AG09309 (cell line): ENCODE measurements at places on chromosomes 1 and 21.

DNA sequence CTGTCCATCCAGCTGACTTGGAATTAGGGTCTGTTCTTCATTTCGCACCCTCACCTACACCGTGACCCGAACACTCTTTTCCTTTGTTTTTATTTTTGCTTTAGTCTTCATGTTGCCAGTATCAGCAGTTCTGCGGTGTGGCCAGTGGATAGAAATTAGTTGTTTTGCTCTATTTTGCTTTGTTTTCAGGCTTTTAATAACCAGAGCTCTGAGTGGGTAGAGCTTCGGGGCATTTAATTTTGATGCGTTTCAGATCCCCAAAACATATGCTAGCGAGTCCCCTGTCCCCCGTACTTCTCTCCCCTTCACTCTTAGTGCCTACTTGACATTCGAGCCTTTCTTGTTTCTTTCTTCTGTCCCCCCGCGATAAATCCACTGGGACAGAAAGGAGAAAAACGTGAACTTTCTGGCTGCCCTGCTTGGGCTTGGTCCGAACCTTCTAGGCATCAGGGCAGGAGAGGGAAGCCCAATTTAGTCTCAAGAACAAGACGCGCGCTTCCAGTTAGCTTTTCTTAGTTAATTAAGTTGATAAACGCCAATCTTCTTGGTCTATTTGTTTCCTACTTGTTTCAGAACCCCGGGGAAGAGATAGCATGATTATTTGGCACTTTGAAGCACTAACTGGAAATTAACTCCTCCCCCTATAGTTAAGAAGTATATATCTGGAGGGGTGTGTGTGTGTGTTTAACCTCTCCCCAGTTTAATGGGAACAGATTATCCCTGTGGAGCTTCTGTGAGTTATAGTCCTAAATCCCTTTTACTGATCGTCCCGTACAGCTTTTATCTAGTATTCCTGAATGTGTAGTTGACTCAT is 839 bp downstream of the SWT1 start:
- no peak for DNase-seq

DNA sequence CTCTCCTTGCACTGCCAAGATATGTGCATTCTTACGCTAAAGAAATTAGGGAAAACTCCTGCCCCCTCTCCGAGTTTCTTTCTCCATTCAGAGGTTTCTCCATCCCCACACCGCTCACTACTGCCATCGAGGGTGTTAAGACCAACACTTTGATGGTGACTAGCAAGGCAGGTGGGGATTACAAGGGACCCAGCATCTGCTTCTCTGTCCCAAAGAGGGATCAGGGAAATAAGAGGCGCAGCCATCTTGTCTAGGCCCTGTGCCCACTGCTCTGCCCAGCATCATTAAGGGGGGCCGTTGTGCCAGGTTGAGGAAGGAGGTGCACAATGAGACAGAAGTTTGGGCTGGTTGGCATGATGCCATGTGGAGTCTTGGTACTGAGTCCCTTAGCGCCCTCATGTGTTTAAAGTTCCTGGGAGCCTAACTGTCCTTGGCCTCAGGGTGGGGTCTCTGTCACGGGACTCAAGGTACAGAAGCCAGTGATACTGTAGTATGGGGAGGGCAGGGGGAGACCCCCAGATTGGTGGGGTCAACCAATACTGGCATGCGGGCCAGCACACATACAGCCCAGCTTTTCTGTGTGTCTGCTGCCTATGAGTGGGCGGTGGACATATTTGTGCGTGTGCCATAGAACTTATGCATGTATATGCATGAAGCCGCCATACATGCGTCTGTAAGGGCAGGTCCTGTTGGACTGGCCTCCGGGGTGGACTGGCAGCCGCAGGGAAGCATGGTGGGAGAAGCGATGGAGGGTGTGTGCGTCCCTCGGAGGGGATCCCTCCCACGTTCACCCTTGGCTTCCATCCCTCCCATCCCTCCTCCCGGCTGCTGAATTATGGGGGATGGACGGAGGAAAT is 5.5 kb downstream of the EFNA3 start:
- no peak for DNase-seq

GRCh38 chr1:42957880-42958487 is 684 bp downstream of the SLC2A1 start:
- DNase-seq = no peak

DNA sequence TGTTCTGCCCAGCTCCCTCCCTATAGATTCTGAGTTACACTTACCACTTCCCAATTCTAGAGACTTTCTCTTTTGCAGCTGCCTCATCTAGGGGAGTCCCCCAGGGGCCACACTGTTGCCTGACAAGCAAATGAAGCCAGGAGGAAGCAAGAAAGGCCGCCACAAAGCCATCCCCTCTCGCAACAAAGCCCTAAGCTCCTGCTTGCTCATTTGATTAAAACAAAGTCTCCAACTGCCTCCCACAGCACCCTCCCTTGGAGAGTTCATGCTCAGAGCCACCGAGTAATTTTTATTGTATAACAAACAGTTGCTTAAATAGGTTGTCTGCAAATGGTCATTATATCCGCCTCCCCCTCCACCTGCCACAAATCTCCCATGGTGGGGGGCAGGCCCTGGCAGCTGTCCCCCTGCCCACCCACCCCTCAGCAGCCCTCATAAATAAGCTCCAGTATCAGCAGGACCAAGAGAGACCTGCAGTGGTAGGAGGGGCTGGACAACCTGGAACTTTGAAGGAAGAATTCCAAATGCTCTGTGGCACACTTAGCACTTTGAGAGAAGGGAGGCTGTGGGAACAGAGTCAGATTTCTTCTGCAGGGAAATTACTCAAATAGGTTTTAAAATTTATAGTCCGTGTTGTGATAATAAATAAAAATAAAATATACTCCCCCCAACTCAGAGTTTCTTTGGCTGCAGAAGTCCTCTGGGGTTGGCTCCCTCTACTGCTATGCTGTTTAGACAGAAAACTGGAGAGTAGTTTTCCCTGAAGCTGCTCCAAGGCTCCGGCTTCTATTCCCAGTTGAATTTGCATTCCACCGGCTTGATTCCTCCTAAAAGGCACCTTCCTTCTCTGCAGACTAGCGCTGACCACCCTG is 237.5 kb downstream of the TTLL7 start:
- no peak for DNase-seq

- DNase-seq = no peak
These were observed 698 bp upstream of the OLIG1 start for GRCh38 chr21:33069243-33069642.

- DNase-seq = no peak
These were observed at the start of gene RXRG for GRCh38 chr1:165444897-165445370. Gene RXRG, minus strand, starts transcription at chr1:165445126. Its CDS starts 233 bp downstream, at chr1:165444893.

GRCh38 chr1:145707183-145707867 is at the start of gene PDZK1:
Gene PDZK1, minus strand, starts transcription at chr1:145707368. Its CDS starts 19,347 bp downstream, at chr1:145688021.
- DNase-seq = no peak

- DNase-seq = no peak
These were observed 12.9 kb downstream of the MEAF6 start for GRCh38 chr1:37501661-37502060.

DNA sequence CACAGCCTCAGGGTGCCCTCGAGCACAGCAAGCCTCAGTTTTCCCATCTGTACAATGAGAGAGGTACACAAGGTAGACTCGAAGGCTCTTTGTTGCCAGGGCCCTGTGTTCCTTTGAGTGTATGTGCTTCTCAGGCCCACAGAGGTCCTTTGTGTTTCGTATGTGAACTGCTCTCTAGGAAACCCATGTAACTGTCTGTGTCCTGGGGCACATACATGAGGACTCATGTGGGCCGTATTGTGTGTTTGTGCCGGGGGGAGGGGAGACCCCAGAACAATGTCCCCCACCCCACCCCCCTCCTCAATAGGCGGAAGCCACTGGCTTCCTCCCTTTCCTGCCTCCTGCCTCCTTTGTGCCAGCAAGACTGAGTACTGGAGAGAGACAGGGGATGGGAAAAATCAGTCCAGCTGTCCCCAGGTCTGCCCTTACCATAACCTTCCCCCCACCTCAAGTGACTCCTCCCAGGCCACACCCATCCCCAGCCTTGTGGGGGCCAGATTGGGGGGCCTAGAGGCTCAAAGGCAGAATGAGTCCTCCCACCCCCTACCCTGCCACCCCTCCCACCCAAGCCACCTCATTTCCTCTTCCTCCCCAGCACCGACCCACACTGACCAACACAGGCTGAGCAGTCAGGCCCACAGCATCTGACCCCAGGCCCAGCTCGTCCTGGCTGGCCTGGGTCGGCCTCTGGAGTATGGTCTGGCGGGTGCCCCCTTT is at the start of gene TIE1:
Gene TIE1, plus strand, starts transcription at position 605 of the 717 bp plus-strand sequence. Its CDS starts 90 bp downstream, at position 695.
- no peak for DNase-seq

GRCh38 chr1:228767636-228768354 is 32.5 kb downstream of the RHOU start:
- DNase-seq = no peak

- DNase-seq = no peak
These were observed 22.9 kb downstream of the BCAS2 start for GRCh38 chr1:114558544-114558943.

GRCh38 chr1:203320591-203321272 is 15.4 kb downstream of the BTG2 start:
- no peak for DNase-seq

- DNase-seq = no peak
These were observed 467.3 kb downstream of the SETD4 start for GRCh38 chr21:35593000-35593502.

GRCh38 chr1:230797942-230798365 is 50.8 kb downstream of the CAPN9 start:
- DNase-seq = peak; percentile 31

- DNase-seq = no peak
These were observed 112.5 kb upstream of the RUNX3 start for GRCh38 chr1:25042331-25043227.

- peak; percentile 5 for DNase-seq
These were observed 165.7 kb downstream of the NCAM2 start for GRCh38 chr21:21163904-21164303.

GRCh38 chr21:39575775-39576174 is 37.0 kb upstream of the B3GALT5 start:
- no peak for DNase-seq

DNA sequence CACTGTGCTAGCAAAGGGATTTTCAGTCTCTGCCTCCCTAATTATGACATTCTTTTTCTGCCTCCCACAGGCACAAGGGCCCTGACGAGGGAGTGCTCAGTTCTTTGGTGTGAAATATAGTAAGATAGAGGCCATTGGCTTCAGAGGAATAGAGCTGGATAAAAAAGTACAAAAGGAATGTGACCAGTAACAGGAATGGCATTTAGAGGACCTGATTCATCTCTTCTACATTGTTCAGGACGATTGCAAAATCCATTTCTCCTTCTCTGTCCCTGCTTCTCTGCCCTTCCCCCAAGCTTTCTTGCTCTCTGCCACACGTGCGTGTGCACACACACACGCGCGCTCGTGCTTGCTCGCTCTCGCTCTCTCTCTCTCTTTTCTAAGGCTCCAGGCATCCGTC is 668.2 kb downstream of the KIF26B start:
- DNase-seq = peak; percentile 92

DNA sequence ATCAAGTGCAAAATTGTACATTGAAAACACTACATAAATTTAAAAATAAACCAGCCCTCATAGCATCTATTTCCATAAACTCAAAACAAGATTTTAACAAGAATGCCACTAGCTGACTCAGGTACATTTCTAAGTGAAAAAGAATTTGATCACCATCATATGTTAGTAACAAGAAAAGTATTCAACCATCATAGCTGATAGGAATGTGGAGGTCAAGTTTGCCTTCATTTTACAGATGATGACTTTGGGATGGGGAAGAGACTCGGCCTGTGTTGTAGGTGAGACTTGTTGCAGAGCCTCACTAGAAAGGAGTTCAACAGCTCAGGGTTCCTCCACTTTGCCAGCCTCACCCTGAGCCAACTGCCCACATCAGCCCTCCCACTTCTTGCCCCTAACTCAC is 318.8 kb upstream of the FAM78B start:
- DNase-seq = no peak

DNA sequence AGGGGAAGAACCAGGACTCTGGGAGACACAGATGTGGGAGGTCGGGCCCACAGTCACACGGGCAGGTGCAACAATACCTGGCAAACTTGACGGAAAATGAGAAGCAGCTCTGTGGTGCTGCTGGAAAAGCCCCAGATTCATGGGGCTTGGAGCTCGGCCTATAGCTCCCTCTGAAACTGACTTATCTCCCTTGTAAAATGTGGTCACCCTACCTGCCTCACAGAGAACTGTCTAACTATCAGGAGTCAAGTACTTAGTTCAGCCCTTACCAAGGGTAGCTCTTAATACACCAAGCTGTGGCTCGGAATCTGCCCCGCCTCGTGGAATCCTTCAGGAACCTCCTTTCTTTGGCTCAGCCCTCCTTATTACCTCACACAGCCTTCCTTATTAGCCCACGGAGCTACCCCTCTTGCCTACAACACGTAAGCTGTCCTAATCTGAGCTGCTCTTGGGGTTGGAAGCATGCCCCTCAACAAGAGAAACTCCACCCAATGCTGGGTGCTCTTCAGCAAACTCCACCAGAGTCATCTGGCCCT is 68.9 kb downstream of the MRPL37 start:
- DNase-seq = no peak

DNA sequence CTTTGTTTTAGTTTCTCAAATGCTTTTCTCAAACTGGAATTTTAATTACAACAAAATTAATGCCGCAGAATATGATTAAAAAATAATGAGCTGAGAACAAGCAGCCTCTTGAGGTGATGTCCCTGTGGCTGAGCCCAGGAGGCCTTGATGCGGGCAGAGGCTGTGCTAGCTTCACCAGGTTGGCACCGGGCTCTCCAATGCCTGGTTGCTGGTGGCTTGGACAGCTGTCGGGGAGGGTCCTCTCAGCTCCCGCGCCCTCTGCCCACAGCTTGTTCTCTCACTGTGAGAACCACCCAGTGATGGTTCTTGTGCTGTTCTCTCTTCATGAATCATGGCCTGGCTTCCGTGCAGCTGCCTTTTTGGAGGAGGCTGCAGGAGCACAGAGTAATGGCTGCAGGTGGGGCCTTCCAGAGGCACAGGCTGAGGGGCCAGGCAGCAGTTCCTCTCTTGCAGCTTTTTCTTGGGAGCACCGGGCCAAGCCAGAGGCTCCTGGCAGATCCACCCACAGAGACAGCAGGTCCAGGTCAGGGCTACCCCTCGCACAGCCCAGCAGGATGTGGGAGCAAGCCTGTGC is 156.3 kb downstream of the PCBP3 start:
- DNase-seq = no peak

- no peak for DNase-seq
These were observed 15.8 kb upstream of the ZNF678 start for GRCh38 chr1:227547310-227548118.

GRCh38 chr1:200443860-200444259 is 34.0 kb upstream of the ZNF281 start:
- no peak for DNase-seq

GRCh38 chr1:28983091-28983490 is 68.7 kb downstream of the EPB41 start:
- no peak for DNase-seq

- no peak for DNase-seq
These were observed 45.3 kb downstream of the ITSN1 start for GRCh38 chr21:33687634-33688033.

DNA sequence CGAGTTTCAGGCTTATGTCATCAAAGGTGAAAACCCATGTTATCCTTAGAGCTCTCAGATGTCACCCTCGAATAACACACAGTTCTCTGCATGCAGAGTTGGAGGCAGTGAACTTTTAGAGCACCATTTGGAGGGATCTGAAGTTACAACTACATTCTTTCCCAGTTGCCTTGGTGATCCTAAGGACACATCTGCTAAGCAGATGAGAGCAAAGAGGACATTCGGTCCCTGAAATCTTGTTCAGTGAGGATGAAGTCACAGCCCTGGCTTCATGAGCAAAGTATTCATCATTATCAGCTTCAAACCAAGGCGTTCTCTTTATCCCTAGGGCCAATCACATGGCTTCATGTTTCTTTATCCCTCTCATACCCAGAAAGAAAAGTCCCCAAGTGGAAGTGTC is 23.1 kb upstream of the MCOLN2 start:
- peak; percentile 39 for DNase-seq

GRCh38 chr1:59355361-59355760 is 58.5 kb downstream of the FGGY start:
- no peak for DNase-seq
